Fibroblast of skin of scalp (primary cell): ENCODE measurements at places on chromosomes 6 and 20.

GRCh38 chr6:85372915-85373270, 77.0 kb upstream of the NT5E start:
- DNase-seq: no peak

DNA sequence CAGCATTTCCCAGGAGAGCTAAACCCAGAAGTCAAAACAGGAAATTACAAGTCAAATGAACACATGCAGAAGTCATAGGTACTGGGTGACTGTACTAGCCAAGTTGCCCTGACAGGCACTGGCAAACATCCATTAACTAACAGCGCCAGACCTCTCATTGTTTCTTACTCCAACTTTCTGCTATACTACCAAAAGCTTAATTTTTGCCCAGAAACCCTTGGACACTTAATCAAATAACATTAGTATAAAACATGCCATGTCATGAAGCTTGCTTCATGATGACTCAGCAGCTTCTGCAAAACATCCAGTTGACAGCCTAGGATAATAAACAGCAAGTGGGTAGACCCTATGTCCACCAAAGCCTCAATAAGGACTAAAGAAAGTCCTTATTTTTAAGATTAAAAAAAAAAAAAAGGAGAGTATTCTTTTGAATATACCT, 3.5 kb downstream of the NUP153 start:
- DNase-seq: peak; percentile 76

DNA sequence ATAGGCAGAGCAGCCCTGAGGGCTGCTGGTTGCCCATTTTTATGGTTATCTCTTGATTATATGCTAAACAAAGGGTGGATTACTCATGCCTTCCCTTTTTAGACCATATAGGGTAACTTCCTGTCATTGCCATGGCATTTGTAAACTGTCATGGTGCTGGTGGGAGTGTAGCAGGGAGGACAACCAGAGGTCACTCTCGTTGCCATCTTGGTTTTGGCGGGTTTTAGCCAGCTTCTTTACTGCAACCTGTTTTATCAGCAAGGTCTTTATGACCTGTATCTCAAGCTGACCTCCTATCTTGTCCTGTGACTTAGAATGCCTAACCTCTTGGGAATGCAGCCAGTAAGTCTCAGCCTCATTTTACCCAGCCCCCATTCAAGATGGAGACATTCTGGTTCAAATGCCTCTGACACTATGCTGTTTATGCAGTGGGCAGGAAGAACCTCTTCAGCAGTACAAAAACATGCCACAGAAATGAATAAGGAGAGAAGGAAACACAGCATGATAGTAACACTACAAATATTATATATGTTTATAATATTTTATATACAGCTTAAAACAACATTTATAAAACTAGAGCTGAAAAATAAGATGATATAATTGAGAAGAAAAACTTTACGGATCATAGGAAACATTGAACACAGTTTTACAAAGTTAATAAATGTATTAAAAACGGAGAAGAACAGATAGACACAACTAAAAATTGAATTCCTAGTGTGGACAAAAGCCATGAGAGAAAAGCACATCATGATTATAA, 58.9 kb upstream of the SAMD5 start:
- DNase-seq: peak; percentile 4

DNA sequence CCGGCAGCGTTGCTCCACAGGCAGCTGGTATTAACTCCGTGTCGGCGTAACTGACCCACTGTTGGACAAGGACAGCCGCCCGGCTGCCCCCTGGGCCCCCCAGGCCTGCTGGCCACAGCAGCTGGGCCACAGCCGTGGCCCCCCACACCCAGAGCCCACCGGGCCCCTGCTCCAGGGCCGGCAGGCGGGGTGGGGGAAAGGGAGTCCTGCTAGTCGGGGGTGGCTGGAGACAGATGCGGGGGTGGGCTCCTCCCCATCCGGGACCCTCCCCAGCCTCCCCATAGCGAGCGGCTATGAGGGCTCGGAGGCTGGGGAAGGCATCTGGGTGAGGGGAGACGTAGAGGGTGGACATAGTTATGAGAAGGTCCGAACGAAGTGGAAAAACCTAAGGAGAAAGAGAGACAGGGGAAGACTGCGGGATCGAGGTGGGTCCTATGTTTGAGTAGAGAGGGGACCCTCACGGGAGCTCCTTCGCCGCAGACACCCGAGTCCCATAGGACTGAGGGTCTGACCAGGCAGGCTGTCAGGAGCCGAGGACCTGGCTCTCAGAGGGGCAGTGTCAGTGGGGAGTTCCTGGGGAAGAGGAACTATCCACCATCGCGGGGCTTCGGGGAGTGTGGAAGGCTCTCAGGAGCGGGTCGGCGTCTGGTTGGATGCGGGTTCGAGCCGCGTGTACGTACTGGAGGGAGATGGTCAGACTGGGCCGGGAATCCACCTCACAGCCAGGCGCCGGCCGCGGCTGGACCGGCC, 511 bp downstream of the VARS1 start:
- DNase-seq: no peak

GRCh38 chr20:56552911-56553629, 20.0 kb downstream of the FAM209B start:
- no peak for DNase-seq

DNA sequence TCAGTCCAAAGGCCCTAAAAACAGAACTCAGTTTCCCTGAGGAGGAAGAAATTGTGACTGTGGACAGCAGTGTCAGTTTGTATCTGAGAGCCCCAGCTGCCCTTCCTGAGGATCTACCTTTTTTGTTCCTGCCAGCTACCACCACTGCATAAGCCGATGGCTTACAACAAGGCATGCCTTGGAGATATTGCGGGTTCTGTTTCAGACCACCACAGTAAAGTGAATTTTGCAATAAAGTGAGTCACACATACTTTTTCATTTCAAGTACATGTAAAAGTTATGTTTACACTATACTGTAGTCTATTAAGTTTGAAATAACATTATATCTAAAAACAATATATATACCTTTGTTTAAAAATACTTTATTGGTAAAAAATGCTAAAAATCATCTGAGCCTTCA, 9.6 kb upstream of the CST3 start:
- no peak for DNase-seq

- no peak for DNase-seq
These were observed 102.4 kb downstream of the AHI1 start for GRCh38 chr6:135395136-135395535.

DNA sequence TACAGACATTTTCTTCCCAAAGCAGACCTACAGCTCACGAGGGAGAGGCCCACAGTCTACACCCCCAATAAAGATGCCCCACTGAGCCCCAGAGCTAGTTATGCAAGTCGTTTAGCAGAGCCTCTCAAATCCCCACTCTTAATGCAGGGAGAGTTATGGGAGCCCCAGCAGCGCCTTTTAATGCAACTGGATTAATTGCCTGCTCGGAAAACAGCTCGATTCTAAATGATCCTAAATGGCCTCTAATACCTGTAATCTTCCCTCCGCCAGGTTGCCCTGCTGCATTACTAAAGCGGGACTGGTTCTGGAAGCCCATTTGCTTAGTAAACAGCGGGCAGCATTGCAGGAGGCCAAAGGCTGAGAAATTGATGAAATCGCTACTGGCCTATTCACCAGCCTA, 656.9 kb downstream of the PTPRT start:
- DNase-seq: no peak

- no peak for DNase-seq
These were observed at the start of gene PXDC1 for GRCh38 chr6:3751077-3751729. Gene PXDC1 (minus strand): TSS chr6:3751713. CDS start chr6:3751531, 182 bp downstream.

GRCh38 chr6:108078191-108078590, 3.6 kb upstream of the OSTM1 start:
- no peak for DNase-seq

GRCh38 chr6:47485491-47486135, 8.0 kb downstream of the CD2AP start:
- DNase-seq: no peak

- no peak for DNase-seq
These were observed 33.0 kb downstream of the FOXP4 start for GRCh38 chr6:41579088-41579610.

DNA sequence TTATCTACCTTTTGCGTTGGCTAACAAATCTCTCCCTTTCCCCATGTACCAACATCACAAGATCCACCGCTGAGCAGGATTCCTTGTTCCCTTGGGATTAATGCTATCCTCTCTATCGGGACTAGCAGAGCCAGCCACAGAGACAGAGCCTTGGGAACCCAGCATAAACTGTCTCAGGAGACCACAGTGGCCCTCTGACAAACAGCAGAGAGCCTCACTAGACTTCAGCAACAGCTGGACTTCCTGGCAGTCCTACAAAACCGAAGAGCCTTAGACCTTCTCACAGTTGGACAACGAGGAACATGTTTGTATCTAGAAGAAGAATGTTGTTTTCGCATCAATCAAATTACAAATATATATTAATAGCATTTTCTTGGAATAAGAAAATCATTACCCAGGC, 39.6 kb upstream of the POU5F1 start:
- no peak for DNase-seq

- DNase-seq: no peak
These were observed 30.7 kb downstream of the CDK19 start for GRCh38 chr6:110784610-110784979.

DNA sequence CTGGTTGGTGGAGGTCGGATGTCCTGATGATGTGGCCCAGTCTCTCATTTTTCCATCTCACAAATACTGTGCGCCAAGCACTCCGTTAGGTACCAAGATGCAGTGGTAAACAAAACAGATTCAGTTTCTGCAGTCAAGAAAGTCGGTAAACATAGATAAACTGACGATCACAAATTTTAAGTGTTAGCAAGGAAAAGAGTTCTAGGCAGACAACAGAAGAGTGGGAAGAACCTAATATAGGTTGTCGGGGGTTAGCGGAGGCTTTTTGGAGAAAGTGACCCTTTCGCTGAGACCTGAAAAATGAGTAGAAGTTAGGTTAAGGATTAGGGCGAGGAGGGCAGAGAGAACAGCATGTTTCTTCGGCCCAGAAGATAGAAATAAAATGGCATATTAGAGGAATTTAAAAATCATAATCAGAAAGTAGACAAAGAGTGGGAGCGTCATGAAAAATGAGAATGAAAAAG, 514 bp downstream of the ORC3 start:
- DNase-seq: no peak
